ENCODE measurements at places on chromosomes 7 and 10.

- DNase-seq: no peak
These were observed 177.6 kb downstream of the DIP2C start for GRCh38 chr10:511849-512191.

DNA sequence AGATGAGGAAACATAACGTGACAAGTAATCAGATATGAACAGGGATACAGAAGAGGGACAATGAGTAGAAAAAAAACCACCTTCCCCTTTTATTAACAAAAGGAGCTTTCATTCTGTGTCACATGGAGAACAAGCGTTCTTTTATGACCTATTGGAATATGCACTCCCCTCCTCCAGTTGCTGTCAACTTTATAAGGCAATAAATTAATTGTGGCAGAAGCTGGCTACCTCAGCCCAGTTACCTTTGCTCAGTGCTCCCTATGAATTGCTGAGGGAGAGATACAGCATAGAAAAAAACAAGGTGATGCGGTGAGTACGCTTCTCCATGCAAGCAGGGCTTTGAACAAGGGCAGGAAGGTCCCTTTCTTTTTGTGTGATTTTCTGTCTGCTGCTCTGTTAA lies at the start of gene MGAM2:
TSS of gene MGAM2 (plus strand) at position 220 of the 400 bp plus-strand sequence. CDS start 5,156 bp downstream, outside the sequence.
- no peak for DNase-seq

DNA sequence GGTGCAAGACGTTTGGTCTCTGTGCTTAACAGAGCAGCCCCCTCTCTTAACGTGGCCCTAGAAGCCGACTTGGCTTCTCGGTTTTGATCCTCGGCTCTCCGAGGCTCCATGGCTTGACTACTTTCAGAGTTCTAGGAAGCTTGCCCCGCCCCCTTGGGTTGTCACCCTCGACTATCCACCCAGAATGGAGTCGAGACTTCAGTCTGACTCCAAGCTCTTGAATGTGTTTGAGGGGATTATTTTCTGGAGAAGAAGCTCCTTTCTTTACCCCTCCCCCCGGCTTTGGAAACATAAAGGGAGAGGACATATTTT lies 448 bp downstream of the SEC24C start:
- no peak for DNase-seq

- DNase-seq: no peak
These were observed 2.2 kb upstream of the TSPAN12 start for GRCh38 chr7:120860156-120860555.

- DNase-seq: no peak
These were observed 31.3 kb upstream of the DAGLB start for GRCh38 chr7:6479067-6479466.

DNA sequence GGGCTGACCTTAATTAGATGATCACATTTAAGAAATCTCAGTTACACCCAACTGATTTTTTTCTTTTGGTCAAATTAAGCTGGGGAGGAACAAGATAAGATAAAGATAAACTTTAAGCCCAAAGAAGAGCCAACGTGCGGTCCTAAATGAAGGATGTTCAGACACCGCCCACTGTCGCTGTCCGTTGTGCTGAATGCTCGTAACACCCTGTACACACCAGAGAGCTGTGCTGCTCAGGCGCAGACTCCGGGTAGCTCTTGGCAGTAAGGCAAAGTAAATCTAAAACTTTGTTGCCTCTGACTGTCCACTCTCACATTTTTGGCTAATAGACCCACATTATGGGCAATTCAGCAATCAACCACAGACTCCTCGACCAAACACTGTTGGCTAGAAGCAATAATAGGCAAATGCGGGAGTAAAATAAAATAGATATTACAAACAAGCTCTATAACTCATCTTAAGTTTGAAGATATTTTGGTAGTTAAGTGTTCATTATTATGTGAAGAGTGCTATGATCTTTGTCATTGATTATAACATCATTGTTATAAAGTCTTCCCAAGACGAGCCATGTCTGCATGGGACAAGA lies 57.1 kb downstream of the PLPP4 start:
- no peak for DNase-seq

- no peak for DNase-seq
These were observed 625.6 kb downstream of the SUGCT start for GRCh38 chr7:40760293-40760964.
